ENCODE measurements at places on chromosomes 1 and 21.

GRCh38 chr1:64031236-64031635, 172.2 kb upstream of the UBE2U start:
- DNase-seq: no peak

GRCh38 chr1:158564608-158565007, 5.8 kb downstream of the OR6P1 start:
- no peak for DNase-seq

GRCh38 chr1:46284058-46284457, 19.4 kb downstream of the LRRC41 start:
- DNase-seq: no peak

- DNase-seq: no peak
Measured at GRCh38 chr21:44875316-44875700, 1.8 kb upstream of the PTTG1IP start.

DNA sequence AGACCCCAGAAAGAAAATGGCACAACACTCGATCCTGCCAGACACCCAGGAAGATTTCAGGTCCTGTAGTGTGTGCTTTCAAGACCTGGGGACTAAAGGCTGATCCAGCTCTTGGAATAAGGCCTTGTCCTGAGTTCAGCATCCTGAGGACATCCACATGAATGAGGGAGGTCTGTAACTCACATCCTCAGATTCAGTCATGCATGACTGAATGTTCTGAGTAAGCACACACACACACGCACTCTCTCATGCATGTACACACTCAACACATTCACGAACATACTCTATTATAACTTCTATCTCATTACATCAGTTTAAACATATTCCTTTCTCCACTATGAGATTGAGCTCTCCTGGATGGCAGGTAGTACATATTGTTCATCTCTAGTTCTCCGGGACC, 273.4 kb upstream of the BEND5 start:
- no peak for DNase-seq
